ENCODE measurements at places on chromosomes 11 and 22.

GRCh38 chr11:71336176-71336995, 84.0 kb upstream of the SHANK2 start:
- DNase-seq: no peak

DNA sequence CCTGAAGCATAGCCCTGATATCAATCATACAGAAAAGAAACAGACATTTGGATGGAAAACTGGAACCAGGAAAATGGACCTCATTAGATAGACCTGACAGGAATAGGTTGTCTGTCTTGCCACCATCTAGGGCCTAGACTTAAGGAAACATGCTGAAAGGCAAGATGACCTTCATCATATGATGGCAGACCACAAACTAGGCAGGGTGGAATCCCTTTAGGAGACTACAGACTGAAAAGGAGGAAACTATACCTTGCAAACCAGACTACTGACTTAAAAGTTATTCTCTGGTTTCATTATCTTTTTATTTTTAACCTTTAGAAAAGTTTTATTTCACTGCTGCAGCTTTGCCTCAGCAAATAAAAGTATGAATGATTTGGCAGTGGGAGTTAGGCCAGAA, 20.3 kb downstream of the SBF2 start:
- DNase-seq: no peak

DNA sequence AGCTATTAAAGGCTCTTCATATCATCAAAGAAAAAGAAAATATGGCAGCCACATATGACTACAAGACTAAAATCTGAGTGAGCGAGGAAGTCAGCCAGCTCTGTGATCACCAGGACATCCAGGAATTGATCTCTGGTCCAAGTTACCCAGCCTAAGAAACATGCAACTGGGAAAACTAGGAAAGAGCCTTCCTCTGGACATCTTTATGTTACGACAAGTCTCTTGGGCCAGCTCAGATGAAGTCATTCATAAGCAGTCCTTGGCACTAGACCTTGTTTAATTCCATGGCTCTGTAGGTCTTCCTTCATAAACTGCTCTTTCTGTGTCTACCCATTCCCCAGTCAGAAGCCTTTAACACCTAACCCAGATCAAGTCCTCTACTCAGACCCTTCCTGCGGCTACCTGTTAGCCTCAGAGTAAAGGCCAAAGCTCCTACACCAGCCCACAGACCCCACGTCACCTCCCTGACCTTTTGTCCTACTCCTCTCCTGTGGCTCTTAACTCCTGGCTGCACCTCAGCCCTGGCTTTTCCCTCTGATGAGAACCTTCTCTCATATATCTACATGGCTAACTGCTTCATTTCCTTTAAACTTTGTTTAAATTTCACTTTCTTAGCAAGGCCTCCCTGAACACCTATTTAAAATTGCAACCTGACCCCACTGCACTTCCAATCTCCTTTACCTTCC, 134.0 kb downstream of the KIF18A start:
- DNase-seq: no peak

DNA sequence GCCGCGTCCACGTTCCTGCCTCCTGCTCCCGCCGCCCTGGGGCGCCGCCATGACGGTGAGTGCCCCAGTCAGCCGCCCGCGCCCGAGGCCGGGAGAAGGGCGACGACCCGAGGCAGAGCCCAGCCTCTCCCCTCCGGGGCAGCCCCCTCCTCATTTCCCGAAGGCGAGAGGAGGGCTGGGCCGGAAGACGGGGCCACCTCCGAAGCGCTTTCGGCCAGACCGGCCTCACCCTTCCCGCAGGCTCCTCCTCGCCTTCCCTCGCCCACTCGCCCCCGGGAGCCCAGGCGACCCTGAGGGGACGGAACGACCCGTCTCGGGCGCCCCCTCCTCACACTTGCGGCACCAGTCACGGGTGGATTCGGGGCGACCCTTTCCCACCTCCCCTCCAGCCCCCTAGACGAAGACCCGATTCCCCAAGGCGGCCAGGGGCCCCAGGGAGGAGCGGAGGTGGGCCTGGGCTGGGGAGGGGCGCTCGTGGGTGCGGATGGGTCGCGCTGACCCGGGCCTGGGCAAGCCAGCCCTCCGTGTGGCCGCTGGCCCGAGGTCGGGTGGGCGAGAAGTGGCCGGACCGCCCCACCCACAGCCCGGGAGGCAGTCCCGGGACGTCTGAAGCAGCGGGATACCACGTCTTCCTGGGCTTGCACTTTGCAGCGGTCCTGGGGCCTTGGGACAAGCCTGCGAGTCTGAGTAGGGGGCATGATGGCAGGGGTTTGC, 49.7 kb downstream of the TRIOBP start:
- DNase-seq: no peak

GRCh38 chr11:45450189-45450588, 164.0 kb upstream of the SYT13 start:
- no peak for DNase-seq

GRCh38 chr11:5910540-5910939, 17.5 kb downstream of the OR52E5 start:
- no peak for DNase-seq

DNA sequence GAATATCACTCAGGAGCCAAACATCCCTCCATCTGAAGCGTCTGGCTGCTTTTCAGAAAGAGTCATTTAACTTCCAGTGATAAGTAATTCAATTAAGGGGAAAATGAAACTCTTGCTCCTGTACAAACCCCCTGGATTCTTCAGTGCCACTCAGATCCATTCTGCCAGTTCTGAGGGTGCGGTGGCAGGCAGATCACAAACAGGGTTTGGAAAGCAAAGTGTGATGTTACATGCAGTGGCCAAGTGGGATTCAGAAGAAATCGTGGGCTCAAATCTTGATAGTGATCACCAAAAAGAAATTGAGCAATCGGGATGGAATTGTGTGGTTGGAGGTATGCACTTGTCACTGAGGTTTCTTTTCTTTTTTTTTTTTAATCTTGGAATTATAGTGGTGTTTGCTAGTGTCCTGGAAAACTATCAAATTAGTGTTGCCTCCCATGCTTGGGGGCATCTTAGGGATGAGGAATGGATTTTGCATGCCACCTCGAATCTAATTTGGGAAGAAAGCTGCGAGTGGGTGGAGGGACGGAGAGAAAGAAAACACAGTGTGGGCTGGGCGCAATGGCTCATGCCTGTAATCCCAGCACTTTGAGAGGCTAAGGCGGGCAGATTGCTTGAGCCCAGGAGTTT, 22.5 kb upstream of the RTL6 start:
- no peak for DNase-seq

DNA sequence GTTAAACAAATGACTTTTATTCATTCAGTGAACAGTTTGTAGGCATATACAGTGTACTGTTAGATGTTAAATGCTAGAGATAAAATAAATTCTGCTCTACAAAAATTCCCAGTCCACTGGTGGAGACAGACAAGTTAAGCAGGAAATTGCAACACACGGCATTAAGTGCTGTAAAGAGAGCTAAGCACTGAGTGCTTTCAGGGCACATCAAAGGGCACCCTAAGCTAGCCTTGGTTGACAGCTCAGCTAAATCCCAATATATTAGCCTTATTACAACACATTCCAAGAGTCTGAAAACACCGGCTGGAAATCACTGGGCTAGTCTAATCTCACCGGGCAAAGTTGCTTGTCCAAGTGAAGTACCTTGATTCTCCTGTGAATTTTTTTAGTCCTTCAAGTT, 55.1 kb downstream of the NOX4 start:
- no peak for DNase-seq

GRCh38 chr11:132073787-132074186, 703.4 kb downstream of the NTM start:
- DNase-seq: no peak

DNA sequence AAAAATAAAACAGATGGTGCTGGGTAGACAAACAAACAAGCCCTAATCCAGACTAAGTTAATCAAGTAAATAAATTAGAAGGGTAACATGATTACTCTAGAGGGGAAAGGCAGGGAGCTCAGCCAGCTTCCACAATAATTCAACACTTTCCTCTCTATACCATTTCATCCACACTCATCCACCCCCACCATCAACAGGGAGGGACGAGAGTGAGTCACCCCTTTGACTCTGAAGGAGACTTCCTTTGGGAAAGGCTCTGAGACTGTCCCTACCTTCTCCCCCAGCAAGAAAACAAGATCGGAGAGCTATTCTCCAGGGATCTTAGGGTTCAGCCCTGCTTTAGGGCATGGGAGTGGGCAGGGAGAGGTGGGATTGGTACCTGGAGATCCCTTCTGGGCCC, 33.1 kb downstream of the TRIM66 start:
- DNase-seq: no peak

DNA sequence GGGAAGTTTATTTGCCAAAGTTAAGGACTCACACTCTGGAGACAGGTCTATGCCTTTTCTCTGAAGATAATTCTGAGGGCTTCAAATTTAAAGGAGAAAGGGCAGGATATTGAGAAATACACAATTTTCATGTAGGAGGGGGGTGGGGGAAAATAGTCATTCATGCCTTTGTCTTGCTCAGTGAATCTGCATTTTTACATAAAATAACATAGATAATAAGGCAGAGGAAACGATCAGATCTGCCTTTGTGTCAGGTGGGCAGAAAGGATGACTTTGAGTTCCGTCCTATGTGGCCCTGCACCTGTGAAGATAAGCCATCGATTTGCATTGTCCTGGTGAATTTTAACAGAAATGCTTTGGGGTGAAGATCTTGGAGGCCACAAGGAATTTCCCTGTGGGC, 76.8 kb downstream of the SC5D start:
- no peak for DNase-seq

GRCh38 chr11:69574608-69575255, 66.2 kb upstream of the CCND1 start:
- no peak for DNase-seq

DNA sequence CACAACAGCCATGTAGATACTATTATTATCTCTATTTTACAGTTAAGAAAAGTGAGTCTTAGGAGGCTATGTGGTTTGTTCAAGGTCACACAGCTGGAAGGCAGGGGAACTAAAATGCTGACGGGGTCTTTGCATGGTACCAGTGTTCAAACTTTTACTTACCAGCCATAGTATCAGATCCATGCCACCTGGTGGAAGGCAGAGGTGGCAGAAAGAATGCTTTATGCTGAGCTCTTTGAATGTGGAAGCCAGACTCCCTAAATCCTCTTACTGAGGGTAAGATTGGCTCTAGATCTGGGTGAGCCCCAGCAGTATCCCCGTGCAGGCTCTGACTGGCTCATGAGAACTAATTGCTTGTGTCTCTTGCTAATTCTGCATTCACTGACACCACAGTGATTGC, 54.3 kb upstream of the NAV2 start:
- no peak for DNase-seq

DNA sequence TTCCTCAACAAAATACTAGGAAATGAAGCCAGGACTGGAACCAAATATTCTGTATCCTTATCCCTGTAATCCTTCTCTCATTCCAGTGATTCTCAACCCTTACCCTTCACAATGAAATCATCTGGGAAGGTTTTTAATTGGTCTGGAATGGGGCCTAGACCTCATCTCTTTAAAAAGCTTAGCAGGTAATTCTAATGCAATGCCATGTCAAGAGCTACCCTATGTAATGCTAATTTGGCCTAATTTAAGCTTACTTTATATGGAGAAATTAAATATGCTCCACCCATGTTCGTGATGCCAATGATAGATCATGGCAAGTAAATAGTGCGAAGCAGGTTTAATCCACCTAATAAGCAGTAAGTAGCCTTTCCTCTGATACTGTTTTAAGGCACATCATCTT, 101.7 kb downstream of the SGSM3 start:
- DNase-seq: no peak

DNA sequence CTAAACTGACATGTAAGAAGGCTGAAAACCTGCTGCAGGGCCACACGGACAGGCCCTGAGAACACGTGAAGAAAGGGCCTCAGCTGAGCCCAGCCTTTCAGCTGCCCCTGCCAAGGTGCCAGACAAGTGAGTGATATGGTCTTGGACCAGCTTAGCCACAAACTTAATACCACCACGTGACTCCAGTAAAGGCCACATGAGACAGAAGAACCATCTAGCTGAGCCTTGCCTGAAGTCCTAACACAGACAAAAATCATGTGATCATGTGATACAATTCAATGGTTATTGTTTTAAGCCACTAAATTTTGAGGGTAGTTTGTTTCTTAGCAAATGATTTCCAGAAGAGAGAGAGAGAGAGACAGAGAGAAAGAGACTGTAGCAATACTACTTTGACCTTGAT, 66.9 kb upstream of the ARHGAP20 start:
- DNase-seq: no peak

DNA sequence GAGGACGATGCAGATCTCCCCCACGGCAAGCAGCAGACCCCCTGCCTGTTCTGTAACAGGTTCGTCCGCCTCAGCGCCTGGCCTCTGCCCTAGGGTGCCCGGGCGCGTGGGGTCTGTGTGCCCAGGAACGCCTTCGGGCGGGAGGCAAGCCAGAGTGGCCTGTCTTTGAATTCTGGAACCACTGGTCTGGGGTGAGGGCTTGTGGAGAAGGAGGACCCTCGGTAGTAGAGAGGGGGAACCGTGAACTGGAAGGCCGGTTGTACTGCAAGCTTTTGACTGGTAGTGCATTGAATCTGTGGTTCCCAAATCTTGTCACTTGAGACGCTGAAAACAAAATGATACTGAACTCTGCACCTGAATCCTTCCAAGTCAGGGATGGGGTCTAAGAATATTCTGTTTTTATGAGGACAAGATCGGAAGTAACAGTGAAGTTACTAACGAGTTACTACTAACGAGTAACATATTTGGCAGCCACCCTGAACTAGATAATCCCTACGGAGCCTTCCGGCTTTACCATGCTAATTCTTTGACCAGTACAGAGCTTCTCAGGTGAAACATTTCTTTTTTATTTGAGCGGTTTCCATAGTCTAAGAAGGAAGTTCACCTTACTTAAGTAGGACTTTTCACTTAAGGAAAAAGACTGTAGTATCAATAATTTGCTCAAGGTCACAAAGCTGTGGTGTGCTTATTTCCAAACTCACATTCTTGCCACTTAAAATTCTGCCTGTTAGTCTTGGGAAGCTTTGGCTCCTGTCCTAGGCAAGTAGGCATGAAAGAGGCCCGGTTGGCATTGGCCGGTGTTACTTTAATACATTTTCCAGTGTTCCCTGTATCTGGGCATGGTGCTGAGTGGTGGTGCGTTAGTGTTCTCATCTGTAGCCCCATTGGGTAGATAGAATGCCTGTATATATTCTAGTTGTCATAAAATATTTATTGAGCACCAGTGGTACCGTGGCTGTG, 860 bp downstream of the PRMT3 start:
- no peak for DNase-seq

DNA sequence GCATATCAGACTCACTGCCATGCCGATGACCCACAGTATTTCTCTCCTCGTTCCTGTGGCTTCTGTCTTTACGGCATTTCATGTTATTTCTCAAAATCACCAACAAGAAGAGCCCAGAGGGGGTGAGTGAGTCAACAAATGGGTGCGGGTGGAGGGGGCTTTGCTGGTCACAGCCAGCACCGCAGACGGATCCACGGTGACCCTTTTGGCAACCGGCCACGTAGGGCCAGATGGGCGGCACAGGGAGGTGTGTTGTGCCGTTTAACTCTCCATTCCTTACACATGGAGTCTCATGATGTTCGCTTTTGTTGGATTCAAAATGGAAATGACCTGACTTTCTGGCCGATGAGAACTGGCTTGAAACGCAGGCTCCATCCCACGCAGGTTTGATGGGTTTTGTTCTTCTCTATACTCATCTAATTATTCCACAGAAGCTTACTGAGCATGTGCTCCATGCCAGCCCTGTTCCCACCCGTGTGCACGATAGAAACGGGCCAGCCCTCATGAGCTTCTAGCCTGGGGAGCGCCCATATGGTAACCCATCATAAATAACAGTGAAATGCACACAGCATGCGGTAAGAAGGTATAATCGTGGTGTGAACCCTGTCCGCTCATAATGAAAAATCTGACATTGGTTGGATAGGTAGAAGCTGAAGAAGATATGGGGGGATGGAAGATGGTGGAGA, 319.9 kb downstream of the BRD1 start:
- no peak for DNase-seq

GRCh38 chr22:26884921-26885320, 227.5 kb downstream of the MIAT start:
- no peak for DNase-seq

- DNase-seq: no peak
Observed at GRCh38 chr11:913043-913442, 2.4 kb upstream of the CHID1 start.
